ENCODE measurements at places on chromosomes 12 and 14.

GRCh38 chr12:56719056-56719455 lies 6.0 kb downstream of the NACA start:
- no peak for DNase-seq

DNA sequence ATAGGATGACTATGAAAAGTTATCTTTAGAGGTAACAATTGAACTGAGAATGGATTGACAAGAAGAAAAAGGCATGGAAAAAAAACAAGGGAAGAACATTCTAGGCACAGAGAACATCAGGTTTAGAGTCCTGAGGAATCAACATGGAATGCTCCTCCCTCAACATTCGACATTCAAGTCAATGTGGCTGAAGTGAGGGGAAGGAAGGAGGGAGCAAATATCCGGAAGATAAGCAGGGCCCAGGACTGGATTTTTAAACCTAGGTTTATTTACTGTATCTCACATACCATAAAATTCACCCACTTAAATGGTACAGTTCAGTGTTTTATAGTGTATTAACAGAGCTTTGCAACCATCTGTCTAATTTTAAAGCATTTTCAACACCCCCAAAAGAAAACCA lies 9.6 kb upstream of the CCER1 start:
- no peak for DNase-seq

- no peak for DNase-seq
Observed at GRCh38 chr14:76762411-76763095, 1.3 kb downstream of the VASH1 start.

GRCh38 chr14:35956376-35957085 lies 130.4 kb downstream of the BRMS1L start:
- DNase-seq = no peak

- no peak for DNase-seq
Observed at GRCh38 chr12:76007640-76008039, 23.9 kb downstream of the PHLDA1 start.

- no peak for DNase-seq
Observed at GRCh38 chr12:87066326-87066725, 810.1 kb upstream of the MGAT4C start.

DNA sequence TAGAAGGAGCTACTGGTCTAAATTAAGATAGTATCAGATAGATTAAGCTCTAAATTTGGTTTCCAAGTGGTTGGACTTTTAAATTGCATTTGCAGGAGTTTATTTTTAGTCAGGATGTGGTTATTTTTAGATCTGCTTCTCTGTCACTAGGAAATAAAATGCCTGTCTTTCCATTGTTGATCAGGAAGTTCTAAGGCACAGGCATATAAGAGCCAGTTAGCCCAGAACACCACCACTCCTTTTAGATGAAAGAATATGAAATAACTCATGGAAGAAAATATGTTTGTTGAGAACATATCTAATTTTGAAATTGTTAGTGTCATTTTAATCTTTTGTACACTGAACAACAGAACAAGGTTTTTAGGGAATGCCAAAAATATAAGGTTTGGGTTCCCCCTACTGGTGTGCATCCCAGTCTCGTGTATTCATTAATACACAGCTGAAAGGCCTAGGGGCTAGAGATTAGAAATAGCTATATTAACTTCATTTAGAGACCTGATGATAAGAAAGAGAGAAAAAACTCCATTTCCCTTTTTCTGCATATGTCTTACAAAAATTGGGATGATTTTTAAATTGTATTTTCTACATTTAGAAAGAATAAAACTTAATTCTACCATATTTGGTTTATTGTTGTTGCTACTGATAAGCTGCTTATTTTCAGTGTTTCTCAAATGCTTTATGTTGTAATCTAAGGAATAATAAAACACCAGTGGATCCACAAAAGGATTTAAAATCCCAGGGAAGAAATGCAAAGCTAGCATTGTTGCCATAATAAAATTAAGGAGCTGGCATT lies 67.2 kb downstream of the RIC8B start:
- DNase-seq = peak; percentile 54

DNA sequence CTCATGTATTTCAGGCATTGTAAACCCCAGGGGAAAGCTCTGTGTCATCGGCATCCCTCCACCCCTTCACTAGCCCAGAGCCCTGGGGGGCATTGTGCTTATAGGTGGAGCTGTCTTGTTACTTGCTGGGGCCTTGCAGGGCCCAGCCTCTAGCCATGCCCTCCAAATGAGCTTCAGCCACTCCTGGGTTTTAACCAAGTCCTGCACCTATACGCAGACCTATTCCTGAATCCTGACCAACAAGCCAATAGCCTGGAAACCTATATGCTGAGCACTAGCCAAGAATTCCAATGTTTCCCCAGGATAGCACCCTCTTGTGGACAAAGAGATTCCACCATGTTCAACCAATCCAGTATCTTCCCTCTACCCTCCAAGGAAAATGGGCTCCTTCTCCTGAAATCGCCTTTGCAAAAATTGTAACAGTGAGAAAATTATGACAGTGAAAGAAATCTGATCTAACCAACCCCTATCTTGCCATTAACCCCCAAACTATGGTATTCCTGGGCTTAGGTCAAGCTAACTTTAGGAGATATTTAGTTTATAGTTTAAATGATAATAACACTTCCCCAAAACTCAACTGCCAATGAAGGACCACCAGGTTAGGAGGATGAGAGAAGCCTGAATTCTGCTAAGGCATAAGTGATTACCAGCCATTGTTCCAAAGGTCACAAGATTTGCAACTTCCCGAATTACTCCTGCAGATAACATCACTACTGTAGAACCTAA lies 55.5 kb downstream of the TTC7B start:
- DNase-seq = no peak

DNA sequence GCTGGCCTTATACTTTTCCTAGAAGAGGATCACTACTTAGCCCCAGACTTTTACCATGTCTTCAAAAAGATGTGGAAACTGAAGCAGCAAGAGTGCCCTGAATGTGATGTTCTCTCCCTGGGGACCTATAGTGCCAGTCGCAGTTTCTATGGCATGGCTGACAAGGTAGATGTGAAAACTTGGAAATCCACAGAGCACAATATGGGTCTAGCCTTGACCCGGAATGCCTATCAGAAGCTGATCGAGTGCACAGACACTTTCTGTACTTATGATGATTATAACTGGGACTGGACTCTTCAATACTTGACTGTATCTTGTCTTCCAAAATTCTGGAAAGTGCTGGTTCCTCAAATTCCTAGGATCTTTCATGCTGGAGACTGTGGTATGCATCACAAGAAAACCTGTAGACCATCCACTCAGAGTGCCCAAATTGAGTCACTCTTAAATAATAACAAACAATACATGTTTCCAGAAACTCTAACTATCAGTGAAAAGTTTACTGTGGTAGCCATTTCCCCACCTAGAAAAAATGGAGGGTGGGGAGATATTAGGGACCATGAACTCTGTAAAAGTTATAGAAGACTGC lies 1.5 kb downstream of the MGAT2 start:
- no peak for DNase-seq

DNA sequence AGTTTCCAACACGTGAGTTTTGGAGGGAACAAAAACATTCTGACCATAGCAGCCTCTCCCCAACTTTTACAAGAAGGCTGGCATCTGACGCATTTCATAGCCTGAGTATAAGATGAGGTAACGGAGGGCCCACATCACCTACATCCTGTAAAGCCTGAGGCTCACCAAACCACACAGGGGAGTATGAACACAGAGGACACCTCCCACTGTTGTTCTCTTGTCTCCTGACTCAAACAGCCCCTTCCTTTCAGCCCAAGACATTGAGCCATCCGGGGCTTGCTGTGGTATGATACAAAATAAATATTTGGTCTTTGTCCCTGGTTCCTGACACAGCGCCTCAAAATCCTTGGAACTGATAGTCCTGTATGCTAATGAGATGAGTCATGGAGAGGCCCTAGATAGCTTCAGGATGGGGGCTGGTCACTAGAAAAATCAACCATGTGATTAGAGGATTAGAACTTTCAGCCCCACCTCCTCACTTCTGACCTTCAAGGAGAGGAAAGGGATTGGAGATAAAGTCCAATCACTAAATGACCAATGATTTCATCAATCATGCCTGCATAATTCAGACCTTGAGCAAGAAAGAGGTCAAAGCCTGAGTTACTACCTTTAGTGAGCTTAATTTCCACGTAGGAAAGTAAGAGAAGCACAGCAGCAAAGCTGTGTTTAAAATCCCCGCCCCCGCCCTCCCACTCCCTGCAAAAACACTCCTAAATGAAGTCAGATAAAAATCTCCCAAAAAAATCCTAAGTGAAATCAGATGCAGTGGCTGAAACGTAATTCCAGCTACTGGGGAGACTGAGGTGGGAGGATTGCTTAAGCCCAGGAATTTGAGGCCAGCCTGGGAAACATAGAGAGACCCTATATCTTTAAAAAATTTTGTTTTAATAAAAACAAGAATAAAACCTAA lies 236.4 kb downstream of the PCNX1 start:
- peak; percentile 18 for DNase-seq

GRCh38 chr14:68576496-68577244 lies 216.2 kb downstream of the ZFP36L1 start:
- no peak for DNase-seq

DNA sequence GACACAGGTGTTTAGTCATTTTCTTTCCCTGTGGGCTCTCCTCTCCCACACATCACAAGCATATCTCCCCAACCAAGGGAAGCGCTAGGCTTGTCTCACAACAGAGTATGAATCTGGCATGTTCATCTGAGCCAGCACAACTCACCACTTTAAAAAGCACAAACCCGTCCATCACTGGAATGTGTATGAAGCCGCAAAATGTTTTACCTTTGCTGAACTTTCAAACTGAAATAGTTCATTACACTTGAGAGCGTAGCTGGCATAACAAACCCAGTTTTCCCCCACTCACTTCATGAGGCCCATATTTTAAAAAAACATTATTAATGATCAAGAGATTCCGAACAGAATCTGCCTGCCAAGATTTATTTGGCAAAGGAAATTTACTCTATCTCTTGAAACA lies 15.8 kb downstream of the NID2 start:
- DNase-seq = no peak

DNA sequence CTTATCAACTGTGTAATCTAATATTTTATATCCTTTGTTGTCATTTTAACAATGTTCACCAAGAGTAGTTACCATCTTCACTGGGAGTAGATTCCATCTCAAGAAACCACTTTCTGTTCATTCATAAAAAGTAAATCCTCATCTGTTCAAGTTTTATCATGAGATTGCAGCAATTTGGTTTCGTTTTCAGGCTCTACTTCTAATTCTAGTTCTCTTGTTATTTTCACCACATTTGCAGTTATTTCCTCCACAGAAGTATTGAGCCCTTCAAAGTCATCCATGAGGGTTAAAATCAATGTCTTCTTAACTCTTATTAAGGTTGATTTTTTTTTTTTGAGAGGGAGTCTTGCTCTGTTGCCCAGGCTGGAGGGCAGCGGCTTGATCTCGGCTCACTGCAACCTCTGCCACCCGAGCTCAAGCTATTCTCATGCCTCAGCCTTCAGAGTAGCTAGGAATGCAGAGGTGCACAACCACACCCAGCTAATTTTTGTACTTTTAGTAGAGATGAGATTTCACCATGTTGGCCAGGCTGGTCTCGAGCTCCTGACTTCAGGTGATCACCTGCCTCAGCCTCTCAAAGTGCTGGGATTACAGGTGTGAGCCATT lies 276.6 kb downstream of the ACSS3 start:
- no peak for DNase-seq

- DNase-seq = no peak
Observed at GRCh38 chr12:65326616-65327015, 48.1 kb downstream of the MSRB3 start.

GRCh38 chr14:33287189-33287588 lies 348.5 kb downstream of the NPAS3 start:
- DNase-seq = no peak

- no peak for DNase-seq
Observed at GRCh38 chr12:28209782-28210181, 19.5 kb downstream of the CCDC91 start.

GRCh38 chr14:25953532-25954139 lies 644.2 kb downstream of the NOVA1 start:
- no peak for DNase-seq

DNA sequence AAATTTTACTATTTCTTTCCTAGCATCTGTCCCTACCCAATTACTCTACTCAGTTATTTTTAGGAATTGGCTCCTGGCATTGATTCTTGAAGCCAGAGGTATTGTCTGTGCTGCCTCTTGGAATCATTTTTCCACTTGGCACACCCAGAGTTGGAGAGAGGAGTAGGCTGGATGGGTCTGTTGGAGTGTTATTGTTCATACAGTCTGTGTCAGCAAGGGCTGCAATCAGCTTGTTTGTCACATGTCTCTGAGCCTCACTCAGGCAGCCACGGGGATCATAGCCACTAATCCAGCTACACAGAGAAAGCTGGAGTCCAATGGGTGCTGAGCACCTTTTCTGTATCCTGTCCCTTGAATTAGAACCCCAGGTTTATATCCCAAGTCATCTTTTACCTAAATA lies 176.0 kb upstream of the DYRK2 start:
- DNase-seq = no peak

DNA sequence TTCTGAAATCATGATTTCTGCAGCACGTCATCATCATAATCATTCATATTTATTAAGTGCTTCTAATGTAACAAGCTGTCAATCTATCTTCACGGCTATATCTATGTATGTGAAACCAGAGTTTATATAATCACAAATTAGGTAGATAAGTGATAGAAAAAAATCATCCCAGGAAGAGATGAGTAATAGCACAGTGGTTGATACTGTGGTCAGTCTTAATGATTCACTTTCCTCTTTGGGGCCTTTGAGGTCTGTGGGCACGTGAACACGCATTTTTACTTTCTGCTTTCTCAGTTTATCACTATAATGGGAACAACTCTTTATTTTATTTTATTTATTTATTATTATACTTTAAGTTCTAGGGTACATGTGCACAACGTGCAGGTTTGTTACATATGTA lies 265.9 kb upstream of the NOVA1 start:
- DNase-seq = no peak

DNA sequence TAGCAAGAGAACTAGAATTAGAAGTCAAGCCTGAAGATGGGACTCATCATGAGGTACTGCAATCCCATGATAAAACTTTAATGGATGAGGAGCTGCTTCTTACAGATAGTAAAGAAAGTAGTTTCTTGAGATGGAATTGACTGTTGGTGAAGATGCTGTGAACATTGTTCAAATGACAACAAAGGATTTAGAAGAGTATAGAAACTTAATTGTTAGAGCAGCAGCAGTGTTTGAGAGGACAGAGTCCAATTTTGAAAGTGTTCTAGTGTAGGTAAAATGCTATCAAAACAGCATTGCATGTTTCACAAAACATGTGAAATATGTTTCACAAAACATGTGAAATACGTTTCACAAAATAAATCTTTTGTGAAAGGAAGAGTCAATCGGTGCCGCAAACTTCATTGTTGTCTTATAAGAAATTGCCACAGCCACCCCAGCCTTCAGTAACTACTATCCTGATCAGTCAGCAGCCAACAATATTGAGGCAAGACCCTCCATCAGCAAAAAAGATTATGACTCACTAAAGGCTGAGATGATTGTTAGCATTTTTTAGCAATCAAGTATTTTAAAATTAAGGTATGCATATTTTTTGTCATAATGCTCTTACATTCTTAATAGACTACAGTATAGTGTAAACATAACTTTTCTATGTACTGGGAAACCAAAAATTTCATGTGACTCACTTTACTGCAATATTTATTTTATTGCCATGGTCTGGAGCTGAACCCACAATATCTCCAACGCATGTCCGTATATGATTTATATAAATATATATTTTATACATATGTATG lies 173.4 kb upstream of the BMP4 start:
- DNase-seq = no peak

- DNase-seq = no peak
Observed at GRCh38 chr12:131353826-131354225, 357.1 kb upstream of the SFSWAP start.

- no peak for DNase-seq
Observed at GRCh38 chr12:67928621-67929383, 60.4 kb upstream of the IFNG-AS1 start.

Measured in CD4-positive, alpha-beta T cell treated with Interleukin-17A for 4 hours (primary cell).